Activated CD4-positive, alpha-beta memory T cell treated with anti-CD3 and anti-CD28 coated beads for 36 hours (primary cell): ENCODE measurements at places on chromosomes 5 and 9.

- DNase-seq: no peak
Measured at GRCh38 chr9:121703014-121703734, 51.7 kb downstream of the DAB2IP start.

GRCh38 chr9:86459191-86459590, 105.0 kb upstream of the TUT7 start:
- no peak for DNase-seq

DNA sequence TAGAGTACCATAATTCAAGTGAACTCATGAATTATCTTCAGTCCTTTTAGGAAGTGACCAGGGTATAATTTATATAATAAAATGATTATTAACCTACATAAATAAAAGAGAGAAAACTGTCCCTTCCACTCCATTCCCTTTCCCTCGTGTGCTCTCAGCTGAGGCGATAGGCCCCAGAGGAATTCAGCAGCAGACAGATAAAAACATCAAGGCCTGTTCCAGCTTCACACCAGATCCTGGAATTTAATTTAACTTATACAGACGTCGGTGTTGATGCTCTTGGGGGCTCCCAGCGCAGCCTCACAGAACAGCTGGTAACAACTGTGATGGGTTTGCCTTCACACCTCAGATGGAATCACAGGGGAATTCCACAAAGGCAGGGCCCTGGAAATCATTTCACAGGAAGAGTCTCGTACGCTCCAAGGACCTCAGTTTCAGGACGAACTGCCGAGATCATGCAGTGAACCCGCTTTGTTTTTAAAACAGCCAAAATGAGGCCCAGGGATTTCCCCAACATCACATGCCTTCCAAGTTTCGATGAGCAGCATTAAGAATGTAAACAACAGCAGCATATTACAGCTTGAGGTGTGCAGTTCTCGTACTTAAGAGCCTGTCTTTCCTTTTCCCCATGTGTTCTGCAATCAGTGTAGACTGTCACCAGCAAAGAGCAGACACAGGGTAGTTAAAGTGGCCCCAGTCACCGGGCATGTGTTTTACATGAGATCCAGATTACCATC, 73.6 kb upstream of the ALDH1B1 start:
- DNase-seq: peak; percentile 38

DNA sequence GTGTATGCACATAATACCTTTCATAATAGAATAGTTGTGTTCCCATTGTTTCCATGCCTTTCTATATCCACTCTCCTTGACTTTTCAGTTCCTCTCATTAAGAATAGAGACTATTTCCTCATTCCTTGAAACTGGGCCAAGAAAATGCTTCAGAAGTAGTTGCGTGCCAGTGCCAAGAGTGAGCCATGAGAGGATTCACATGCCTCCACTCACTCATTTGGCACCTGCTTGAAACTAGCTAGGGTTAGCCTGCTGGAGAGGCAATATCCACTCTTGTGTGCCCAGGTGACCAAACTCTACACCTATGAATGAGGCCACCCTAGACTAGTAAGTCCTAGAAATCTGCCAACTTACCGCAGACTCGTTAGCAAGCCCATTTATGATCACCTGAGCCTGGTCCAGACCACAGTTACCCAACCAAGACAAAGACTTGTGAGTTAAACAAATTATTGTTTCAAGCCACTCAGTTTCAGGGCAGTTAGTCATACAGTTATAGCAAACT, 276.3 kb downstream of the EPB41L4A start:
- no peak for DNase-seq

- no peak for DNase-seq
Measured at GRCh38 chr5:153617190-153617589, 126.7 kb downstream of the GRIA1 start.
